Activated effector memory CD4-positive, alpha-beta T cell treated with anti-CD3 and anti-CD28 coated beads, Interleukin-2, amount 50 U/mL, for 16 hours (primary cell): ENCODE measurements at places on chromosomes 6 and 20.
A peak's percentile ranks its signal among the peaks of the same experiment; 100 is the strongest.

- no peak for DNase-seq
These were observed 228.5 kb downstream of the PHF3 start for GRCh38 chr6:63864061-63864460.

GRCh38 chr20:12882832-12883506, 125.8 kb upstream of the SPTLC3 start:
- no peak for DNase-seq

- no peak for DNase-seq
These were observed 129.7 kb upstream of the UFL1 start for GRCh38 chr6:96391776-96392360.

GRCh38 chr6:108608453-108609275, 47.9 kb downstream of the FOXO3 start:
- DNase-seq = no peak

GRCh38 chr6:11043961-11044711, at the start of gene ELOVL2:
Gene ELOVL2, minus strand, starts transcription at chr6:11044305. Its CDS starts 75 bp downstream, at chr6:11044230.
- DNase-seq = no peak

- DNase-seq = peak; percentile 75
These were observed 12.2 kb upstream of the NCOA3 start for GRCh38 chr20:47489448-47489872.

DNA sequence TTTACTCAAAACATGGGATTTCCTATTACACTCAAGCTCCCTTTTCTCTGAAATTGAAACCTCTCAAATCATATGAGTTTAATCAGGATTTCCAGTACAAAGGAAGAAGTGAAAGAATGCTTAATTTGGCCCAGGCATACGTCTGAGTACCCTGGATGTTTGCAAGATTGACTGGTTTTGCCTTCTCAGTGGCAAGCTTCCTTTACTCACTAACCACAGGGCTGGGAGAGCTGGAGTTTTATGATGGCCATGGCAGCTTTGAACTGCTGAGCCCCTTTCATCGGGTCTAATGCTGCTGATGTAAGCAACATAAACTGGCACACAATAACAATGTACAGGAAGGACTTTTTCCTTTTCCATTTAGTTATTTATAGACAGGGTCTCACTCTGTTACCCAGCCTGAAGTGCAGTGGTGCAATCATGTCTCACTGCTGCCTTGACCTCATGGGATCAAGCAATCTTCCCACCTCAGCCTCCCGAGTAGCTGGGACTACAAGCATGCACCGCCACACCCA, 194.8 kb downstream of the SLC35F1 start:
- no peak for DNase-seq
